Ureter (tissue), 1 donor: ENCODE measurements at places on chromosomes 11 and 22.

DNA sequence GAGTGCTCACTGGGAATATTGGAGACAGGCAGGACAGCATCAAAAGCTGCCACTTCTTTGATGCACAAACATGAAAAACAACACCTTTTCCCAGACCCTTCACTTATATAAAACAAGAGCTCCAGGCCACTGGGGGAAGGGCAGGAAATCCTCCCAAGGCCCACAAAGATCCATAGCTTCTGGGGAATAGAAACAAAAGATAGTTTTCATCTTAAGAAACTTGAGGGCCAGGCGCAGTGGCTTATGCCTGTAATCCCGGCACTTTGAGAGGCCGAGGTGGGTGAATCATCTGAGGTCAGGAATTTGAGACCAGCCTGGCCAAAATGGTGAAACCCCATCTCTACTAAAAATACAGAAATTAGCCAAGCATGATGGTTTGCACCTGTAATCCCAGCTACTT is 15.3 kb downstream of the RTL6 start:
- DNase-seq: no peak

GRCh38 chr11:31442086-31442485 is 67.3 kb downstream of the IMMP1L start:
- DNase-seq: no peak

DNA sequence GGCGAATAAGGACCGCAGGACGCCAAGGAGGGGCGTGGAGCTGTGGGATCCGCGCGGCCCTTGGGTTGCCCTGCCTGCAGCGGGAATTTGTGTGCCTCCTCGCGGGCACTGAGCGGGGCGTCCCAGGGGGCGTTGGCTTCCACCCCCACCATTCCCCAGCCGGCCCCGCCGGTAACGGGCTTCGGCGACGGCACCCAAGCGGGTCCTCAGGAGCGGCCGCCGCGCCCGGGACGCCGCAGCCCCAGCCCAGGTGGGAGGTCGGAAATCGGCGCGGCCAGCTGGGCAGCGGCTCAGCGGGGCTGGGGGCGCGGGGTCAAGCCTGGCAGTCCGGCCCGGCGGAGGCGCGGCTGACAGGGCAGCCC is 320 bp downstream of the CLTCL1 start:
- no peak for DNase-seq

GRCh38 chr11:133271206-133271605 is 261.1 kb downstream of the OPCML start:
- DNase-seq: no peak

DNA sequence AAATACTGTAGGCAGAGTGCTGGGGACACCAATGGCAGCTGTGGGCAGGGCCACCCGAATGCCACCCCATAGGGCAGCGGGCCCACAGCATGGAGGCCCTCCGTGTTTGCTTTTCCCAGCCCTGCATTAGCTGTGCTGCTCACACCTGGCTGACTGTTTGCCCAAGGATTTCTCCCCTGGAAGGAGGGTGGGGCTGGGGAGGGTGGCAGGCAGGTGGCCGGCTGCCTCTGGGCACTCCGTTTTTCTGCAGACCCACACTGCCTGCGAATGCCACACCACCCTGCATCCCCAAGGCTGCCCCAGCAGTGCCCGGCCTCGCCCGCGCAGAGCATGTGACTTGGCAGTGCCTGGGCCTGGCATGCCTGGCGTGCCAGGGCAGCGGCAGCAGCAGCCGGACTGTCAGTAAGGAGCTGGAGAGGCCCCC is 19.6 kb downstream of the DAGLA start:
- no peak for DNase-seq

DNA sequence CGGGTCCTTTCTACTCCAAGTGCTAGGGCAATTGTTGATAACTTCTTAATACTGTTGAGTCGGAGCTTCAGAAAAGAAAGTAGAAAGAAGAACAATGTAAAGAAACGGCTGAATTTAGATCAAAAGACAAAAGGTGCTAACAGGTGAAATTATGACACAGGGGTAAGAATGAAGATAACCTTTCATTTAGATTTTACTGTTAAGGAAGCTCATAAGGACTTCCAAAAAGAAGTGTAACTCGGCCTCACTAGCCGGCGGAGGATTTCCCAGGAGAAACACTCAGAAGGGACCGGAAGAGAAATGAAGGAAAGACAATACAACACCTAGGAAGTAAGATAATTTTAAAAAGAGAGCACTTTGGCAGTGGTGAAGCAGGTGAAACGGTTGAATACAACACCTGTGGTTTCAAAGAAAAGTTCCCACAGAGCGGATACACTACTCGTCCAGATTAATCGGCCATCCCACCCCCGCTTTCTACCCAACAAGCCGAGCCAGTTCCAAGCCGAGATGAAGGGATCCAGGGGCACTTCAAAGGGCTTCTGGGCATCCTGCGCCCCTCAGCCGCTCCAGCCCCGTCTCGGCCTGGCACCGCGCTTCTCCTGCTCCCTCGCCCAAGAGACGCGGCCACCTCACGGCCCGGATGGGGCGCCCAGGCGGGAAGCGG is 737 bp downstream of the PPP2R1B start:
- DNase-seq: peak; percentile 43
